ENCODE measurements at places on chromosomes 1 and 21. TPM values are rescaled to one million over a fixed set of nuclear protein-coding genes. Genes with fewer than 3 reads are reported as not detected.
A peak's percentile ranks its signal among the peaks of the same experiment; 100 is the strongest.

DNA sequence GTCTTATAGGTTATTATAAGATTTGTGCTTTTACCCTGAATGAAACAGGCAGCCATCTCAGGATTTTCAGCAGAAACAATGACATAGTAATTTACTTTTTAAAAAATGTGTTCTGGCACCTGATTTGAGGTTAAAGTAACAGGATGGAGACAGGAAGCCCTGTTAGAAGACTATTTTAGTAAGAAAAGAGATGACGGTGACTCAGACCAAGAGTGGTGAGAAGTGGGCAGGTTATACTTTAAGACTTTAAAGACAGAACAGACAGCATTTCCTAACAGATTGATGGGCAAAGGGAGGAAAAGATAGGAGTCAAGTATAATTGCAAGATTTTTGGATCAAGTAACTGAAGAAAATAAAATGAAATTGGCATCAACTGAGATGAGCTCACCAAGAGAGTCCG lies 436.8 kb upstream of the NR5A2 start:
- no peak overlapping the region for H3K4me3 ChIP-seq
- no peaks in the 10 kb centered on the region for H3K36me3 ChIP-seq
- no peak overlapping the region for H3K27ac ChIP-seq
- H3K27me3 ChIP-seq = no peaks in the 10 kb centered on the region
- no peak for DNase-seq

DNA sequence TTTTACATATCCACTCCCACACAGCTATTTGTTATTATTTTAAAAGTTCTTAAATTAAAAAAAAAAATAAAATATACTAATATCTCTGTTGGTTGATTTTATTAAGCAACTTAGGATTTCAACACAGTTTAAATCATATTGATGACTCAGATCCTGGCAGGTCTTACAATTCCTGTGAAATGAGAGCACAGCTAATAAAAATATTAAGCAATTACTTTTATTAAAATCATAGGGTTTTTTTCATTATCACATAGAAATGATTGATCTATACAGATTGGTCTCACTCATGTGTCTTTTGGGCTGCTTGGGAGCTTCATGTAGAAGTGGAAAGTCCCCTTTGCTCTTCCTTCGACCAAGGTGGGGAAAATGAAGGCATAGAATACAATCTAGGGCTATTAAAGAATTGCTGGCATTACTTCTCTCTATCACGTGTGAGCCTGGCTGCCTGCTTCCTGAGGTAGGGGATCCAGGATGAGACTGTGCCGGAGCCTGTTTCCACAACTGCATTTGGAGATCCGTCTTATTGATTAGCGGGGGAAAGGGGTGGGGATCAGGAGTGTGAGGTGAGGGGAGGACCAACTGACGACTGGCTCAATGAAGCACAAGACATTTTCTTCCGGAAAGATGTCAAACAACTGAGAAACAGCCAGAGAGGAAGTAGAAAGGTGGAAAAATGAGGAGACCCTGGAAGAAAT lies 858.0 kb downstream of the USP25 start:
- no peak for DNase-seq
- no peaks in the 10 kb centered on the region for H3K36me3 ChIP-seq
- peaks cover 13% of the 10 kb centered on the region for H3K4me1 ChIP-seq
- peak overlapping the region; percentile 79 for H3K4me3 ChIP-seq
- H3K27me3 ChIP-seq = no peaks in the 10 kb centered on the region

GRCh38 chr1:178506669-178507068 lies 6.2 kb upstream of the TEX35 start:
- no peaks in the 10 kb centered on the region for H3K4me1 ChIP-seq
- H3K27ac ChIP-seq = no peak overlapping the region
- no peaks in the 10 kb centered on the region for H3K36me3 ChIP-seq
- no peak overlapping the region for H3K4me3 ChIP-seq
- no peak for DNase-seq

GRCh38 chr21:33273044-33273443 lies 6.9 kb downstream of the IL10RB start:
- H3K27ac ChIP-seq = no peak overlapping the region
- H3K4me3 ChIP-seq = no peak overlapping the region
- no peak for DNase-seq
- no peaks in the 10 kb centered on the region for H3K27me3 ChIP-seq
- peaks cover 1% of the 10 kb centered on the region for H3K4me1 ChIP-seq

DNA sequence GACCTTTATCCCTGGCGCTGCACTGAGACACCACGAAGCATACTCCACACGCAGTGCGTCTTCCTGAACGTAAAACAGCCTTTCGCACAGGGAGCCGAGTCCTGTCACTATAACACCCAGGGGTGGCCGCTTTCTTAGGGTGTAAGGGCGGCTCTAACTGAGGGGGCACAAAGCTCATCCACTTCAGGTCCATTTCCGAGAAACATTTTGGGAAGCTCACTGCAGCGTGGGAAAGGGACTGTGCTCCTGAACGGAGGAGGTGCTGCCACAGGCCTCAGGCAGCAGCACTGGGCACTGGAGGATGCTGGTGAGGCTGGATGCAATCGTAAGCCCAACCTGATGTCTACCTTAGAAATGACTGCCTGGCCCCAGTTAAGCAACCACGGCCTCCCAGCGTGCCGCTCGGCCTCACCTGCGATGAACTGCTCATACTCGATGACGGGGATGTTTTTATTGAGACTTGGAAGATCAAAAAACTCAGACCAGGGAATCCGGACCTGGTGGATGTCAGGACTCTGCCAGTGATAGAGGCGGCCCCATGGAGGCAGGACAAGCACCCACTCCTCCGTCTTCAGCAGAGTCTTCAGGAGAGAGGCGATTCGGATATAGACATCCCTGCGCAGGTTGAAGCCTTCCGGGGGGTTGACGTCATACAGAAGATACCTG lies 2.3 kb downstream of the POFUT2 start:
- peaks cover 12% of the 10 kb centered on the region for H3K4me1 ChIP-seq
- H3K27me3 ChIP-seq = no peaks in the 10 kb centered on the region
- no peak overlapping the region for H3K4me3 ChIP-seq
- no peak overlapping the region for H3K27ac ChIP-seq
- peaks cover 46% of the 10 kb centered on the region for H3K36me3 ChIP-seq

DNA sequence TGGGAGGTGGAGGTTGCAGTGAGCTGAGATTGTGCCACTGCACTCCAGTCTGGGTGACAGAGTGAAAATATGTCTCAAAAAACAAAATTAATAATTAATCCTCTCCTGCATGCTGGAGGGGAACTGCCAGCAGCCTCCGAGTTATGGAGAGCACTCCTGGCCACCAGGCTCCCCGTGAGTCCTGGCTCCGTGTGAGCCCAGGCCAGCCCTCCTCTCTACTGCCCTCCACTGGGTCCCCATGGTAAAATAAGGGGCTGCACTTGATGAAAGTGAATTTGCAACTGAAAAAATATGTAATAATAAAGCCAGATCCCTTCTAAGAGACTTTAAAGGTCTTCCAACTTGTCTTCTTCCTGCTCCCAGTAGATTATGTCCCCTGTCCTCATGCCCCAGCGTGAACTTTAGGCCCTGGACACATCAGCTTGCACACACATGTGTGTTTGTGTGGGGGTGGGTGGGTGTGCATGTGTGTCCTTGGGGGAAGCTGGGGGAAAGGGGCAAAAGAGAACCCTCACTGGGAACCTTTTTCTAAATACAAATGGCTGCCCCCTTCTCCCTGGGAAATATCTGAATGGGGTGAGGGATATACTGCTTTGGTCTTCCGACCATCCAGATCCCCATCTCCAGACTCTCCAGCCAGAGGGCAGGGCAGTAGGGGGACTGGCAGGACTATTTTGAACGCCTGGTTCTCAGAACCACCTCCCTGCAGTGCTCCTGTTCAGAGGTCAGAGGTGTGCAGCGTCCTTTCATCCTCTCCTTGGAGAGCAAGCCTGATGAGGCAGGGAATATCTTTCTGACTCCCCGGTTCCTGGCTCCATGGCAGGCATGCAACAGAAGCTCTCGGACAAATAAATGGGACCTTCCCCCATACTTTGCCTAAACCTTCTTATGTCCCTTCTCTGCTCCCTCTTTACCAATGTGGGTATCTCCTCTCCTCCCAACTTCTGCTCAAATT lies 26.2 kb downstream of the NEK2 start:
- H3K4me1 ChIP-seq = peaks cover 15% of the 10 kb centered on the region
- H3K4me3 ChIP-seq = no peak overlapping the region
- H3K36me3 ChIP-seq = no peaks in the 10 kb centered on the region
- no peak overlapping the region for H3K27ac ChIP-seq
- DNase-seq = no peak

DNA sequence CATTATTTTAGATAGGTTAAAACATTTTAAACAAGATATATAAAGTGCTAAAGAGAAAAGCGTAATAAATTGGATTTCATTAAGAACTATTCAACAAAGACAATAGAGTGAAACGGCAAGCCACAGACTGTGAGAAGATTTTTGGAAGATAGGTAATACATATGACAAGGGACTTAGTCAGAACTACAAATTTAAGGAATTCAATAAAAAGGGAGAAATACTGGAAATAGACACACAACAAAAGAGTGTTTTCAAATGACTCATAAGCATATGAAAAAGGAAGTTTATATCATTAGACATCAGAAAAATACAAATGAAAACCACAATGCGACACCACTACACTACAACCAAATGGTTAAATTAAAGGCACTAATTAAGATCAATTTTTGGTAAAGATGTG lies 90.5 kb downstream of the GDAP2 start:
- no peaks in the 10 kb centered on the region for H3K27me3 ChIP-seq
- DNase-seq = no peak
- H3K4me1 ChIP-seq = no peaks in the 10 kb centered on the region
- no peak overlapping the region for H3K27ac ChIP-seq
- no peak overlapping the region for H3K4me3 ChIP-seq

DNA sequence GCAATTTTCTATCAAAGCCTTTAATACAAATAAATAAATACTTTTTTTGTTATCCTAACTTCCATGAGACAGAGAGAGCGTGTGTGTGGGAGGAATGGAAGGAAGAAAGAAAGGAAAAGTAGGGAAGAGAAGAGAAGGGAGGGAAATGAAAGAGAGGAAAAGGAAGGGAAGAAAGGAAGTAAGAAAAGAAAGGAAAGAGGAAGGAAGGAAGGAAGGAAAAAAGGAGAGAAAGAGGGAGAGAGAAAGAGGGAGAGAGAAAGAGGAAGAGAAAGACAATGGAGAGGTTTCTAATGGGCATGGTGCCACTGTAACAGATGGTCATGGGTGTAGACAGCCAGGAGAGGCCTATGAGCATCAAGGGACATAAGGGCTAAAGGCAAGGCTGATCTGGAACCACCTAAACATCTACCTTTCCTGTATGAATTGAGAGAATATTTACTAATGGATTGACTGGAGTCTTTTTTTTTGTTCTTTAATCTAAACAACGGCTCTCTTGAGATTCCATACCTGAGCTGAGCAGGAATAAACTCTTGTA lies 234.9 kb downstream of the PTPRC start:
- no peak overlapping the region for H3K27ac ChIP-seq
- H3K4me3 ChIP-seq = no peak overlapping the region
- no peaks in the 10 kb centered on the region for H3K4me1 ChIP-seq
- no peaks in the 10 kb centered on the region for H3K36me3 ChIP-seq
- no peak for DNase-seq

GRCh38 chr1:46070164-46070814 lies 62.1 kb downstream of the PIK3R3 start:
- H3K27ac ChIP-seq = no peak overlapping the region
- DNase-seq = no peak
- no peak overlapping the region for H3K4me3 ChIP-seq
- H3K27me3 ChIP-seq = no peaks in the 10 kb centered on the region
- H3K4me1 ChIP-seq = no peaks in the 10 kb centered on the region

DNA sequence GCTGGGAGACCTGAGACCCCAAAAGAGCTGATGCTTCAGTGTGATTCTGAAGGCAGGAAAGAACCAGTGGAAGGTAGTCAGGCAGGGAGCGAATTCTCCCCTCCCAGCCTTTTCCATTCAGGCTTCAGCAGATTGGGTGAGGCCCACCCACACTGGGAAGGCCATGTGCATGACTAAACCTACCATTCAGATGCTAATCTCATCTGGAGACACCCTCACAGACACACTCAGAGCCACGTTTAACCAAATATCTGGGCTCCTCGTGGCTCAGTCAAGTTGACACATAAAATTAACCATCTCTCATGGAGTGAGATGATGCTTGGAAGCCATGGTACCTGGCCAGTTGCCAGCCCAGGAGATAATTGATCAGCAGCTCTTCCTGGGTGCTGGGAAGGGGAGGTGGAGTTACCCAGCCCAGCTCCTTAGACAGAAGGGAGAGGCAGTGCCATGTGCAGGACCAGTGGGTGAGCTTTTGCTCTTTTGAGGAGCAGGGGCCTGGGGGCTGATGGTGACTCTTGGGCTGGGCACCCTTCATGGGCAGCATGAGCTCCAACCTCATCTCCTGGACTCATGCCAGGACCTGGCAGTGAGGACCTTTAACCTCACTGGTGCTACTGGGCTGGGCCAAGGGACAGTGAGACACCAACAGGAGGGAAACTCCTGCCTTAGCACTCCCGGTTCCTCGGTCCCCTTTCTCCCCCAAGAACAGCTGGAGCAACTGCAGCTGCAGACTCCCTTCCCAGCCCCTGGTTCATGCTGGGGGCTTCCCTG lies 89.0 kb upstream of the ACTL8 start:
- H3K27me3 ChIP-seq = no peaks in the 10 kb centered on the region
- H3K4me3 ChIP-seq = no peak overlapping the region
- peaks cover 8% of the 10 kb centered on the region for H3K4me1 ChIP-seq

- no peak overlapping the region for H3K4me3 ChIP-seq
- H3K4me1 ChIP-seq = no peaks in the 10 kb centered on the region
- DNase-seq = no peak
- no peak overlapping the region for H3K27ac ChIP-seq
These were observed 27.1 kb upstream of the KCTD3 start for GRCh38 chr1:215539803-215540570.

GRCh38 chr1:92323473-92324453 lies 24.9 kb downstream of the RPAP2 start:
- H3K4me3 ChIP-seq = no peak overlapping the region
- no peak for DNase-seq
- H3K4me1 ChIP-seq = no peaks in the 10 kb centered on the region
- H3K27me3 ChIP-seq = no peaks in the 10 kb centered on the region
- H3K36me3 ChIP-seq = peaks cover 12% of the 10 kb centered on the region

GRCh38 chr1:157781048-157781447 lies 4.1 kb upstream of the FCRL2 start:
- no peaks in the 10 kb centered on the region for H3K36me3 ChIP-seq
- DNase-seq = no peak
- H3K27me3 ChIP-seq = no peaks in the 10 kb centered on the region
- no peaks in the 10 kb centered on the region for H3K4me1 ChIP-seq

DNA sequence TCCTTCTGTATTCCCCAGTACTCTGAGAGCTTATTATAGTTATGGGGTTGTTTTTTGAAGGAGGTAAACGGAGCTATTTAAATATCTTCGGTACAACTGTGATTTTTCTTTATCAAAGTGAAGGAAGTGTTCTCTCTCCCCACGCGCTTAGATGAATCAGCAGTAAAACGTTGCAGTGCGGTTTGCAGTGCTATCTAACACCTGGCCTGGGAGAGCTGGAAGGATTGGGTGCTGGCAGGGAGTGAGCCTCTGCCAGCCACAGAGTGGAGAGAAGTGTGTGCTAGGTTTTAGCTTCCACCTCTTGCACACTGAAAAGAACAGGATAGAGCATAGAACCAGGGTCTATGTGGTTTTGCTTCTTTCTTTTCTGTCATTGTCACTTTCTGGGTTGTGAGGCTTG lies 165.9 kb downstream of the SDCCAG8 start:
- no peaks in the 10 kb centered on the region for H3K4me1 ChIP-seq
- no peaks in the 10 kb centered on the region for H3K27me3 ChIP-seq
- H3K27ac ChIP-seq = no peak overlapping the region
- peaks cover 5% of the 10 kb centered on the region for H3K36me3 ChIP-seq

HSPG2 gene
- total RNA-seq = 684 TPM

TSTD1 gene
- total RNA-seq = 34.2 TPM

CD58 gene
- total RNA-seq = 44.2 TPM

PRDM15 gene
- 9.0 TPM for total RNA-seq

CTPS1 gene
- total RNA-seq = 79.2 TPM

RIPK4 gene
- 6.3 TPM for total RNA-seq

OR10J1 gene
- not detected for total RNA-seq

WDR64 gene
- total RNA-seq = not detected

All from thoracic aorta (tissue), 2 donors.